Stimulated activated CD4-positive, alpha-beta T cell treated with anti-CD3 and anti-CD28 coated beads, Interleukin-2, amount 100 ng/mL, for 48 hours (primary cell): ENCODE measurements at places on chromosomes 1 and 21.

DNA sequence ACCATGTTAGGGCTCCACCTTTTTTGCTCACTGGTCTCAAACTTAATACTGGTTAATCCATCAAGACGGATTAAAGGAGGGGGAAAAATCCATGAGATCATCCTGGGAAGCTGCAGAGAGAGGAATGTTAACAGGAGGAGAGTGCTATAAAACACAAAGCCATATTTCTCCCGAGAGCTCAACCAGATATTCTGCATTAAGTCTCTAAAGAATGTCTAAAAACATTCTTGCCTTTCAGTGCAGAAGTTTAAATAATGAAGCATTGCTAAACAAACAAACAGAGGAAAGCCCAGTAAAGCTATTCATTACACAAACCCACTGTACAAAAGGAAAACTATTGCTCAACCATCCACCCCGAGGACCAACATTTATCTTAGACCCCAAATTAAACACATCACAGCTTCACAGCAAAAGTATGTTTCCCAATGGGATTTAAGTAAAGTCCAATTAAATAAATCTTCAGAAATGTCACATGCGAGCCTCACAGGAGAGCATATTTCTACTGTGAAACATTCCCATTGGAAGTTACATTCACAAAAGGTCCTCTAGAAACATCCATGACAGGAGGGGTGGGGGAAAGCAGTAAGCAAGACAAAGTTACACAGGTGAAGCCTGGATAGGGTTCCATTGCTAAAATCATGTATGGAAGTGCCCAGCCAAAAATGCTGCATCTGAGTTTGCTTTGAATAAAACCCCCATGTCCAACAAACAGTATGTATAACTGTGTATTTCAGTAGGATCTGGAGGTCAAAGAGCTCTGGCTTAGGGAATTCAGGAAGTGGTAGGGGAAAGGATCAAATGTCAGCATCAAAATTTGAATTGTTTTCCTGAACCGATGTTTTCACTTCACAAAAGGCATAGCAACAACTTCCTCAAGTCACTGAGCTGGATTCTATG, 23.3 kb downstream of the DUSP10 start:
- DNase-seq = no peak

DNA sequence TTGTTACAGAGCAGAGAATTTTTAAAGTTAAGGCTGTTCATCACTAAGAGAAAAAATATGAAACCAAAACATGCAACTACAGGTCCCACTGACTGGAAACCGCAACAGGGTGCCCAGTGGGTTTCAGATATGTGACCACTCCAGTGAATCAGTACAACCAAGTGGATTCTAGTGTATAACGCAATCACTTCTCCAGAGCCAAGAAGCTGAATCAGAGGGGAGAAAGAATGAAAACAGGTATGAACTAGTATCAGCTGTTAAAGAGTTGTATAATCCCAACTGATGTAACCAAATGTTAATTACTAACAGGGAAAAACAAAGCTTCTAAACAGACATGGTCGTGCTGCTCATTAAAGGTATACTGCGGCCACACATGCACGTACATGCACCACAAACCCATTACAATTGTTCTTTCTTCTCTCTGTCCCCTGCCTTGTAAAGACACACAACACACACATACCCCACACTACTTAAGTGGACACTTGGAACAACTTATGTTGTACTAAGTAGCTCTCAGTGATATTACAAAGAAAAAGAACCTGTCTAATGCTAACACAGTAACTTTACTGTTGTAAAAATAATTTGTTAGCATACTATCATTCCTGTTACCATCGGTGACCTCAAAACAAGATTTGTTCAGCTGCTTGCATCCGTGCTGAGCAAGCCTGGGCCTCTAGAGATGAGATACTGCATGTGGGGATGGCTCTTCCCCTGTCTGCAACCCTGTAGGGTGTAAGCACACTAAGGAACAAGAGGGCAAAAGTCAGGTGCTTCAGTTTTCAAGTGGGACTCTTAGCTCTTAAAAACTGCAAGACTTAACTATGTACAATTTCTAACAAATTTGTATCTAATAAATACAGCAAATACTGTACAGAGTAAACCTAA, 74.2 kb downstream of the PTPN14 start:
- DNase-seq = no peak

- no peak for DNase-seq
These were observed 5.4 kb downstream of the CDC7 start for GRCh38 chr1:91506071-91506470.

- no peak for DNase-seq
These were observed 181.6 kb upstream of the CACYBP start for GRCh38 chr1:174818014-174818616.

DNA sequence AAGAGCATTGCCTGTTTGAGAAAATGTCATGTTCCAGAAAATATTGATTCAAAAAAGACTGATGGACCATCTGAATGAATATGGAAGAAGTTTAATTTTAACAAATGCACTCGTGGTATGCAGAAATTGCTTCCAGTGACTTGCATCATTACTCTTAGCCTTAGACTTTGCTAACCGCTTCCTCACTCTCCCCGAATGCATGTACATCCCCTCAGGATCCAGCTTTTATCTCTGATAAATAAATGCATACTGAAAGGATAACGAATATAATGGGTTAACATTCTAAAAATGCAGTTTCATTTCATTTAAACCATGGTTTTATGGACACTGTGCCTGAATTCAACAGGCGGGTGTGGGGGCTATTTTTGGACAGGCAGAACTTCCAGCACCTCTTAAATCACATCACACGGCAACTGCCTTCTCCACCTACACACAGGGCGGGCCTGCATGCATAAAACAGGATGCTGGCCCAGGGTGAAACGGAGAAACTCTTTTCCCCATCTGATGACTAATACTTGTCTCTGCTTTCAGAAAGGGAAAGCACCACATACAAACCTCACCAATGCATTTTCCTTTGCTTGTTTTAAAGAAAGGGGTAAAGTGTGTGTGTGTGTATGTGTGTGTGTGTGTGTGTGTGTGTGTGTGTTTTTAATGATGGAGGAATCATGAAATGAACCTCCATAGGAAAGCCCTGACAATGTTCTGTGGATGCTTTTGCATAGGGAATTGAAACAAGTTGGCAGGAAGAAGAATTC, 48.7 kb downstream of the SPAG17 start:
- DNase-seq = peak; percentile 9

DNA sequence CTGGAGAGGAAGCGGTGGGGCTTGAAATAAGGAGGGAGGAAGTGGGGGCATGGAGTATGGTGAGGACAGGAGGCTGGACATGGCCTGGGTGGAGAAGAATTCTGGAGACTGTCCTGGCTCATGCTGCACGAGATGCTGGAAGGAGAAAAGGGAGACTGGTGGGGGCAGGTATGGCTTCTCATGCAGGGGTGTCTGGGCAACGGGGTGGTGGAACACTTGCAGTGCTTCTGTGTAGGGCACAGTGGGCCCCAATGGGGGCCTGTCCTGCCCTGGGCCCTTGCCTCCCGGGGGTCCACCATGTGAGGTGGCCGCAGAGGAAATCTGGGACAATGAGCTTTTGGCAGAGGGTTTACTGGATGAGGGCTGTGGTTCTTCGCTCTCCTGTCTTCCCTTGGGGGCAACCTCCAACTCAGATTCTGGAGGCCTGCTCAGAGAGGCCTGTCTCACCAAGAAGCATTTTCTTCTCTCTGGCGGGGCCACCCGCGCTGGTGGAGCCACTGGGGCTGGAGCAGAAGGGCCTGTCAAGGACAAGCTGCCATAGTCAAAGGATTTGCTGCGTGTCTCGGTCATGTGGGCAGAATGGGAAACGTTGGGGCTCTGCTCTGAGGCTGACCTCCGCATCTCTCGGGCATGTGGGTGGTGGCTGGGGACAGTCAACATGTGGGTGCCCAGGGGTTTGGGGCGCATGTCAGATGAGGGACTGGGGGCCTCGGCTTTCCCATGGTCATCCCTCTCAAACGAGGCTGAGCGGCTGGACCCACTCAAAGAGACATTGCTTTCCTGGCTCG, 96.9 kb upstream of the EDN2 start:
- DNase-seq = no peak

- DNase-seq = no peak
These were observed 48.3 kb downstream of the SLC66A1 start for GRCh38 chr1:19360432-19360831.

DNA sequence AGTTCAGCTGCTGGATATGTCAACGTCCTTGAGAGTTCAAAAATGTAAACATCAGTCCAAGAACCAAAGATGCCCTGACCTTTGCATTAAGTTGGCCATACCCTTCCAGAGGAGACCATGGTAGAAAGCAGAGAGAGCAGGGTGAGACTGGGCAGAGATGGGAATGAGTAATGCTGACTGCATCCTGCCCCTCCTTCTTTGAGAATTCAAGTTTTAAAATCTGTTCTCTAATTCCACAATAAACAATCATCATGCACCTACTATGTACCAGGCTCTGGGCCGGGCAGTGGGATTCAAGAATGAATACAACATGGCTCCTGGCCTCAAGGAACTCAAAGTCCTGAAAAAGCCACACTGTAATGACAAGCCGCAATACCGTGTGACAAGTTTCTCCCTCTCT, 3.9 kb upstream of the HAO2 start:
- DNase-seq = no peak

GRCh38 chr1:99595041-99595440, 50.9 kb upstream of the PALMD start:
- DNase-seq = no peak

GRCh38 chr21:25467896-25468295, 139.4 kb downstream of the MRPL39 start:
- DNase-seq = no peak

DNA sequence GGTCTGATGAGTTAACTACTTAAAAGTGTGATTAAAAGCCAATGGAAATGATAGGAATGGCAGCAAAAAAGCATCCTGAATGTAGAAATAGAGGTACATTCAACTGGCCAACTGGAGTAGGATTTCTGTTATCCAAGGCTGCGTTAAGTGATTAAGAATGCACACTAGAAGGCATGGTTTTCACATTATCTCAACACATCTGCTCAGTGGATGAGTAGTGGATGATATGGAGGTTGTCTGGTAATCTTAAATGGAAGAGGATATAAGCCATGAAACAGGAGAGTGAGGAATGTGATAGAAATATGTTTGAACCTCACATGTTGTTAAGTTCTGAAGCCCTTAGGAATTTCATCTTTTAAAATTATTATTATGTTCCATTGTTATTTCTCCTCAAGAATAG, 839.9 kb downstream of the USP25 start:
- no peak for DNase-seq

DNA sequence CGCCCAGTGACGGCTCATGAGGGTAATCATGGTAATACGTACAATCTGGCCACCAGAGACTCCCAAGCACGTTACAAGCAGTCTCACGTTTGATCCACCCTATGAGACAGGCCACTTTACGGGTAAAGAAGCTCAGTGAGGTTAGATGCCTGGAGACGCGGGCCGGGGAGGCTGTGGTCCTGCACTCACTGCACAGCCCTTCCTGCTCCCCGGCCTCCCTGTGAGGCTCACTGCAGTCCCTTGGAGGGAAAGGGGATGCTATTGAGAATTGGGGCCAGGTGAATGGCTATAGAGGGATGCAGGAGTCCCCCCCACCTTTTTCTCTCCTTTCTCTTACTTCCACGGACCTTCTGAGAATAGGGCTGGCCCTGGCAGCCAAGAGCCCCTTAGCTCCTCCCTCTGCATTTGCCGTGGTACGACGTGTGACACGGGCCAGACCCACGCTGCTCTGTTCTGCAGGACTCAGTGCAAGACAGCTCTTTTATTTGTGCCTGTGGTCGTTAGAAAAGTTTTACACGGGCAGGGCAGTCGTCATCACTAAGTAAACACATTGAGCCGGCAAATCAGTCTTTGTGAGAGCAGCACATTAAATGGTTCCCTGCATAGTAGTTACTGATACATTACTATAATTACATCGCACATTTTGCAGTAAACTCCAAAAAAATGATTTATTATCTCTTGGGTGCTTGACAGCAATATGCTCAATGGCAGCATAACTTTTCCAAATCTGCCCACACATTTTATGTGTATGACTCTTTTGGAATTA, 18.8 kb downstream of the KIF26B start:
- no peak for DNase-seq

GRCh38 chr1:7846656-7847055, 6.2 kb downstream of the UTS2 start:
- no peak for DNase-seq

- no peak for DNase-seq
These were observed 337.9 kb downstream of the TBX15 start for GRCh38 chr1:118650107-118650807.

DNA sequence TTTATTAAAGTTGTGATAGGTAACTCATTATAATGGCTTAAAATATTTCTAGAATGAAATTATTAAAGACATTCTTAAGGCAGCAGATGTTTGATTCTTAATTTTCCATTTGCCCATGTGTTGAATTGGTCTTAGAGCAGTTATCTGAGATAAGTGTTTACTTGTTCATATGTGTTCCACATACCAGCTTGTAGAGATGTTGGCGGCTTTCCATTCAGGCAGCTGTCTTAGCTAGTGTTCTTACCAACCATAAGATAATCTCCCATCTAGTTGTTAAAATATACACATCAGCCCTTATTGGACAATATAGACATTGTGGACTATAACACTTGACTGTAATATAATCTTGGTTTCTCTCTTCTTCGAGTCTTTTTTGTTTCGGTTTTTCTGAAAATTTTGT, 1372.9 kb upstream of the ADGRL2 start:
- DNase-seq = no peak

DNA sequence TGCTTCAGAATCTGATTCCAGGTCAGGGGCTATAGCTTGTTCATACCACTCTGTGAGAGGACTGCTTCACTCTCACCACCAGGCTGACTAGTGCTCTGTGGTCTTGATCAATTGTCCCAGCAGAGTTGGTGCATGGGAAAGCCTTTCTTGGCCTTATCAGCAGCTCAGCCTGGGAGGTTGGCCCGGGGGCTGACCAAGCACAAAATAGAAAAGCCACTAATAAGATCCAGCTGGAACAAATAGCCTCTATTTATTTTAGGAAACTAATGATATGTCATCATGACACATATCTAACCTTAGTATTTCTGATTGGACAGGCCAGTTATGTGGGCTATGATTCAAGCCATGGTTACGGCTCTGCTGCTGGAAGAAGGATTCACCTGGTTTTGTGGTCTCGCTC, 134.2 kb downstream of the GDAP2 start:
- no peak for DNase-seq

DNA sequence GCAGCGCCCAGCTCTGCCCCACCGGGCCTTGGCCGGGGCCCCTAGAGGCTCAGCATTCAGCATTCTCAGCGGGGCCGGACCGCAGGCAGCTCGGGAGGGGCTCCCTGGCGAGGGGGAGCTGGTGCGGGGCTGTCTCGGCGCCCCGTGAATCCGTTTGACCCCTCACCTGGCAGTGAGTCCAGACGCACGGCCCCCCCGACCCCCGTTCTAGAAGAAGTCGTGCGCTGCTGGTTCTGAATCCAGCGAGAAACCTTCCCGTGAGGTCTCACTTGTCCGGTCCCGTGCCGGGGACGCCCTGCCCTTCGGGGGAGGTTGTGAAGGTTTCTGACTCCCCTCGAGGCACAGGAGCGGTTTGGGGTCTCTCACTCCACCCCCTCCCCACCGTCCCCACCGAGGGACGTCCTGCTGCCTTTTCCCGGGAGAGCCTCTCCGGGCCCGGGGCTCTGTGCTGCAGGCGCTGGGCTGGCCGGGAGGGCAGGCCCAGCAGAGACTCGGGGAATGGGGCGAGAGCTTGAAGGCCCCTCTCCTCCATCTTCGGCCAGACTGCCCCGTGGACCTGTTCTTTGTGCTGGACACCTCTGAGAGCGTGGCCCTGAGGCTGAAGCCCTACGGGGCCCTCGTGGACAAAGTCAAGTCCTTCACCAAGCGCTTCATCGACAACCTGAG, 655 bp downstream of the COL6A1 start:
- no peak for DNase-seq

- DNase-seq = no peak
These were observed 69.6 kb downstream of the UBR4 start for GRCh38 chr1:19140465-19140864.

- DNase-seq = no peak
These were observed 24.0 kb downstream of the TMEM53 start for GRCh38 chr1:44650159-44650831.
